Stimulated activated CD8-positive, alpha-beta memory T cell treated with anti-CD3 and anti-CD28 coated beads, Interleukin-2, amount 100 ng/mL, for 1 hour (primary cell): ENCODE measurements at places on chromosomes 5 and 9.
A peak's percentile ranks its signal among the peaks of the same experiment; 100 is the strongest.

GRCh38 chr5:4700871-4701270 is 439.3 kb upstream of the ADAMTS16 start:
- DNase-seq: no peak

DNA sequence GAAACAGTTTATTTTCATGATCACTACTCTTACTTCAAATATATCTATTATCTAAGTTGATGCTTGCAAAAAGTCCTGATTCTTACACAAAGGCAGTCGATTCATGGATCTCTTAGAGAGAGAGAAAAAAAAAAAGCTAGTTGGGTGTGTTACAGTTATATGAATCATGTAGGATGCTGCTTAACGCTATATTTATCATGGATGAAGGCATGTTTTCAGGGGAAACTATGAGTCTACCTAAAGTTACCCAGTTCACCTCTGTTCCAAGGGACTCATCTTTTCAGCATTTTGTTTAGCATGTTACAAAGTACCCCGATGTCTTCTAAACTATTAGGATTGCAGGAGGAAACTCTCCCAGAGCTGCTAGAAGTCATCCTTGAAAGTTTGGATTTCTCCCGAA is 13.5 kb downstream of the TMC1 start:
- DNase-seq: no peak

DNA sequence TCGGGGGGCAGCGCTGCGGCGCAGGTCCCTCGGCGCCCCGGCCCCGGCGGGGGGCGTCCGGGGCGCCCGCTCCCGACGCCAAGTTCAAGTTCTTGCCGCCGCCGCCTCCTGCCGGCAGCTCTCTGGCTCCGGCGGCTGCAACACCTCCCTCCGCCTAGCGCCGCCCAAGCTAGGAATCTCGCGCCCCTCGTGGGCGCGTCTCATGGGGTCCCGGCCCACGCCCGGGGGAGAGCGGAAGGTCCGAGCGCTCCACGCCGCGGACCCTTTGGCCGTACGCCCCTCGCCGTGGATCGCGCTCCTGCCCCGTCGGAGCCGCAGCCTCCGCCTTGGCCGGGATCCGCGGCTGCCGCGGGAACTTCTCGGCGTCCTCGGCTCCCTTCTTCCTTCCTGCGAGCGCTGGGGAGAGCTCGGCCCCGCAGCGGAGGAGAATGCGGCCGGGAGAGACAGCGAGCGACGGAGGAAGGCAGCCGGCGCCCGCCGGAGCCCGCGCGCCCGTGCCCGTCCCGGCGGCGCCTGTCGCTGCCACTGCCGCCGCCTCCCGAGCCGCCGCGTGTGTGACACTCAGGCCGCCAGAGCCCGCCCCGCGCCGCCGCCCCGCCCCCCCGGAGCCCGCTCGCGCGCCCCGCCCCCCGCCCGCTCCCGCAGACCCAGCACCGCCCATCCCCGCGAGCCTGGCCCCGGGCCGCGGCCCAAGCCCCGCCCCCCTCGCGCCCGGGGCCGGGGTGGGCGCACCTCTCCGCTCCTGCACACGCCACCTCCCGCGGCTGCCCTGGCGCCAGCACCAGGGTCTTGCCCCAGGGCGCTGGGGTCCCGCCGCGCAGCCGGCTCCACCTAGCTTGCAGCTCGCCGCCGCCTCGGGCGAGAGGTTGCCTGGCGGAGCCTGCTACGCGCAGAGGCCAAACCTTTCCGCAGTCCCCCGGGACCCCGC is at the start of gene SHB:
SHB (minus strand) TSS at position 527 of the 928 bp plus-strand sequence. CDS start 582 bp downstream, outside the sequence.
- DNase-seq: peak; percentile 64

DNA sequence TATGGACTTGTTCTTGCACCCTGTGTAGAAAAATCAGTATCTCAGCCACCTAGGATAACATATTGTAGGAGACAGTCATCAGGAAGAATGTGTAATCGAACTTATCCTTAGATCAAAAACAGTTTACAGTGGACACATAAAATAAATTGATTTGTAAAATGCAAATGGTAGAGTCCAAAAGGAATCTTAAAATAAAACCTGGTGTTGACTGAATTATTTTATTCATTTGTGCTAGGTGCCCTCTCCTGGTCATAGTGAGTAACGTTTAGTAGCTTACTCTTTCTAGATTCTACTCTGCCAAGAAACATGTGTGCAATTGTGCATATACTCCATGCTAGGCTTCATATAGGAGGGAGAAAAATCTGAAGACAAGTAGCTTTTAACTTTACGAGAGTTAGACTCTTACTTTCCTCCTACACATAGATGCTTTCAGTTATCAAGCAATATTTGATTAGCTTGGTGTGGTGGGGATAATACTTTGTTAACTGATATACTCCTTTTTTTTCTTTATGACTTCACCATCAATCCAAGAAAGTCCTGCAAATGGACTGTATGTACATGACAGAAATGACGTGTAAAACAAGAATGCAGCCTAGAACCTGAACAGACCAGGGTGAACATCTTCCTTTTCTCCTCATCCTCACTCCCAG is 23.7 kb upstream of the LOX start:
- no peak for DNase-seq

DNA sequence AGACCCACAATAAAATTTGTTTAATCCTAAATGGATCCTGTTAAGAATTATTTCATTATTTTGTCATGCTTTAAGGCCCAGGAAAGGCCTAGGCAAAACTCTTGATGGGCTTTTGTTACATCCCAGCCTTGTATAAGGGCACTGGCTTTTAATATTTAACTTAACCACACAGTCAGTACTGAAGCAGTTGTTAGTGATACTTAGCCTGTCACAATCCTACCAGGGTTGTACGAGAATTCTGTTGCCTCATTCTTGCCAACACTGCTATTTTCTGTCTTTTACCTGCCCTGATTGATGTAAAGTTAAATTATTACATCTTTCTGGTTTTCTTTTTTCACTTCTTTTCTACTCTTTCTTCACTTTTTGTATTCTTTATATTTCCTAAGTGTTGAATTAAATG is 10.9 kb downstream of the ZNF169 start:
- no peak for DNase-seq

DNA sequence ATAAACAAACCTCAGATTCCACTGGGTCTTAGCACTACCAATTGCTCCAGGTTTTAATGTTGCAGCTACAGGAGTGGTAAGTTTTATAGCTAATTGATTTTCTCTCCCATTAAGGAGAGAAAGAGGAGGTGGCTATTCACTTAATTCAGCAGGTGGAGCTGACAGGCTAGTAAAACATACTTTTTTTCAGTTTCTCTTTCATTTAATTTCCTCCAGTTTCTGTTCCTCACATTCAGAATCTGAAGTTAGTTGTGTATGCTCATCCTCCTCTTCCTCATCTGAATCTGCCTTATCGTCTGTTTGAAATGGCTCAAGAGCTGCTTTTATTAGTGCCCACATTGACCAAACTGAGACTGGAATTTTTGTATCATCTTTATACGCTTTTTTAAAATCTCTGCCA is 98.0 kb downstream of the PLPPR1 start:
- no peak for DNase-seq

- no peak for DNase-seq
Observed at GRCh38 chr5:136330353-136331038, 34.8 kb downstream of the TRPC7 start.

DNA sequence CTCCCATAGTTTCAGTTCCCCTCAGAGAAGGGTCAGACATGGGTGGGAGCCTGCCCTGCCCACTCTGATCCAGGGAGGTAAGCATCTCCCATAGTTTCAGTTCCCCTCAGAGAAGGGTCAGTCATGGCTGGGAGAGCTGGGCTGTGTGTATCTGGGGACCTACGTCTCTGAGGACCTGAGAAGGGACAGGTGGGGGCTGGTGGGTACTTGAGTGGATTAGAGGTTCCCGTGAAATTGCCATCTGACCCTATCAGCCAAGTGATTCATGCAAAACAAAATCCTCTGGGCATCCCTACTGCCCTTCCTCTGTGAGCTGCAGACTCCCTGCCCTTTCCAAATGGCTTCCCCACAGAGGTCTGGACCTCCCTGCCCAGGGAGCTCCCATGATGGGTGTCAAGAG is 3.9 kb downstream of the ENHO start:
- DNase-seq: no peak

DNA sequence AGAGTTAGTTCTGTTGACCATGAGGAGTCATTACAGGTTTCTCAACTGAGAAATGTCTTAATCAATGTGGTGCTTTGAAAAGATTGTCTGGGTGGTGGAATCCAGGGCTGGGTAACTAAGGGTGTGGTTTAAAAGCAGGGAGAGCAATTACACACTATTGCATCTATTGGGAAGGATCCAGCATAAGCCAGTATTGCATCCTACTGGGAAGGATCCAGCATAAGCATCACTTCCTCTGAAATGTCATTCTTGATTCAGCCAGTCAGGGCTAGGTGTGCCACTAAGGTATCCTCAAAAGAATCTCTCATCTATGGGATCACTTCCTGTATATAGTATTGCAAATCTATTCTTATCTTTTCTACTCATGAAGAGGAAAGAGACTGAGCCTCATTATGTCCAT is 38.6 kb downstream of the ELOVL7 start:
- DNase-seq: no peak

GRCh38 chr5:171840711-171841522 is 55.3 kb downstream of the SMIM23 start:
- DNase-seq: no peak

- no peak for DNase-seq
Observed at GRCh38 chr5:3116366-3116765, 364.9 kb upstream of the IRX2 start.

DNA sequence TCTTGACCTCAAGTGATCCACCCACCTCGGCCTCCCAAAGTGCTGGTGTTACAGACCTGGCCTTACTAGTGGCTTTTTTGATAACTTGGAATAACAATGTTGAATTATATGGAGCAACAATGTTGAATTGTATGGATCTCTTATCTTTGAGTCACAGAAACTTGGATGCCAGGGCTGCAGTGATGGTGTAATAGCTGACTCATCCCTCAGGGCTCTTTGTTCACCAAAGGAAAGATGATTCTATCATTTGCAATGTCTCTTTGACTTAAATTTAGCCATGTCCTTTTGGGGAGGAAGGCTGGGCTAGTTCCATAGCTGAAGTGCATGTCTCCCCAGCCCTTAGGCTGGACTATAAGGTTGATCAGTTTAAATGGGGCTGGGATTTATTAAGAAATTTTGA is 172.3 kb downstream of the PDZD2 start:
- no peak for DNase-seq

- no peak for DNase-seq
Observed at GRCh38 chr5:1111241-1111726, 579 bp downstream of the SLC12A7 start.

DNA sequence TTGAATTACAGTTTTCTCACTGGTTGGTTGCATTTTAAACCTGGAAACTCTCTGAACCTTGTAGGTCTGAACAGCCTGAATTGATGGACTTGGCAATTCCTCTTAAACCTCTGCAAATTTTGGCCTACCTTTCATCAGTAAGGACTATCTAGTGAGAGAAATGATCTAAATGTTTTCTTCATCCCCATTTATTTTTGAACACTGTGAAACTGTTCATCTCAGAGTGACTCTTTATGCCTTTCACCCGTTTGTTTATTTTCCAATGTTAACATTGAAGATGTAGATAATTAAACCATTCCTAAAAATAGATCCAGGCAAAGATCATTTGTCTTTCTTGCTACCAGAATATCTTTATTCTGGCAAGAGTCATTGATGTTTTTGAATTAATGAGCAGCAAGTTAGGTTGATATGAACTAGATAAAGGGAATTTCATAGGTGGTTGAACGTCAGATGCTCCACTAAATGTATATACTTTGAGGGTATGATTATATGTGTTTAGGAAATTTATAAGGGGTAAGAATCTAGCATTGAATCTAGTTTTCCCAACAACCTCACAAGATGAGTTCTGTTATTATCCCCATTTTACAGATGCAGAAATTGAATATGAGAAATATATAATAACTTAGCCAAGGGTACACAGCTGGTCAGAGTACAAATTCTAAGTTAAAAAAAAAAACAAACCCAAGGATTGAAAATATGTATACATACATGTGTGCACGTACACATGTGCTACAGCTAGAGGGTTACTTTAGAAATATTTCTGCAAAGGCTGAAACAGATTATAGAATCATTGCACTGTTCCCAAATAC is 3.4 kb downstream of the CPEB4 start:
- no peak for DNase-seq

- no peak for DNase-seq
Observed at GRCh38 chr9:26723486-26723885, 169.1 kb downstream of the CAAP1 start.

DNA sequence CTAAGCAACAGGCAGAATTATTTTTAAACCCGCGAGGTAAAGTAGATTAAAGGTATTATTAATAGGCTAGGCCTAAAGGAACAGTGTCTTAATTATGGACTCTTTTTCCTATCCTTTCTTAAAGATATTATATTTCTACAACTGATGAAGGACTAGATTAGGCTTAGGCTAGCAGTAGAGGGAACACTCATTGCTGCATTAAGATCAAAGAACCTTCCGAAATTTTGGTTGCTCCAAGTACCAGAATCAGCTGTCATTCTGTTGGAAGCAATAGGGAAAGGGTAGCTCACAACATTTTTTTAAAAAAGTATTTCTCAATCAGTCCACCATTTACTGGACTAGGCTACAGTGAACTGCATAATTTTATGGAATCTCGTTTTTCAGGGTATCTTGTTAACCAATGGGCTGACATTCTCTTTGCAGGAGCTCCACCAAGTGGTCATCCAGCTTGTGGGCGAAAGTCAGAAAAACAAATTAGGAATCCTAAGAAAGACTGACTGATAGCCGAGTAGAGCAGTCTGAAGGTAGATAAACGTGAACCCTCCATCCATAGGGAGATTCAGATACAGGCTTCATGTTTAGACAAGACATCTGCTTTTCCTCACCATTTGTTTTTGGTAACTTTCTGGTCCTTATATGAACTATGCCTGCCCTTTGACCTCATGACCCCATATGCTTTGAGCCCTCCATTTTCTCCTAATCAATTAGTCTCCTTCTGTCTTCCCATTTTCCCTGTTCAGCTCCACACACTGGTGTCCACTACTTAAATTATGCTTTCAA is 103.6 kb upstream of the CHD1 start:
- DNase-seq: no peak

DNA sequence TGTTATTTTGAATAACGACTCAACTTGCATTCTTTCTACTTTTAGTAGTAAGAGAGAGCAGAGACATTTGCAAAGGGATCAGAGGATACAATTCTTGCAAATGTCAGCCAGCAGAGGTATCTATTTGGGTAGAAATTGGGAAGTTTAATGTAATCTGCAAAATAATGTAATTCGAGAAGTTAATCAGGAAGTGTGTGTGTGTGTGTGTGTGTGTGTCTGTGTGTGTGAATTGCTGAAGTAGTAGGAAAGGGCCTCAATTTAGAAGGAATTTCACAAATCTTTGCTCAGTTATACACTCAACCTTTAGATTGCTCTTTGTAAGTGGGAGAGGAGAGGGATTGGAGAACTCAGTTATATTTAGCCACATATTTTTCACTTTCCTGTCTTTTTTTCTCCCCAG is 11.0 kb upstream of the IFNA1 start:
- no peak for DNase-seq

- no peak for DNase-seq
Observed at GRCh38 chr5:156835905-156836304, 14.2 kb upstream of the PPP1R2B start.

DNA sequence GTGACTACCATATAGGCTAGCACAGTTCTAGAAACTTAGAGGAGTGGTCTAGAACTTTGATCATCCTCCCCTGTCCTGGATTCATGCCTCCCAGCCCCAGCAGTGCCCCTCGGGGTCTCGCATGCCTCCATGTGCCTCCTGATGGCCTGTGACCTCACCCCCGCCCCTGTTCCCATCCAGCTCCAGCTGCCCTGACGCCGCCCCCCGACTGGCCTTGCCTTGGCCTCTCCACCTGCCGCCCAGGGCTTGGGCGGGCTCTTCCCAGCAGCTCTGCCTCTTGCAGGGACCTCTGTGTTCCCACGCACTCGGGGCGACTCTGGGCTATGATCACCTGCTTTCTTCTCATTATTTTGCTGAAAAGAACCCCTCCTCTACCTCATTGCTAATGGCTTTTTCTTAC is 115.4 kb upstream of the PHYKPL start:
- no peak for DNase-seq

GRCh38 chr5:31954091-31954490 is 220.0 kb downstream of the GOLPH3 start:
- DNase-seq: no peak
